CD4-positive, alpha-beta T cell treated with Interleukin-2 at 100 ng/mL for 4 hours (primary cell): ENCODE measurements at places on chromosomes 1 and 21.

DNA sequence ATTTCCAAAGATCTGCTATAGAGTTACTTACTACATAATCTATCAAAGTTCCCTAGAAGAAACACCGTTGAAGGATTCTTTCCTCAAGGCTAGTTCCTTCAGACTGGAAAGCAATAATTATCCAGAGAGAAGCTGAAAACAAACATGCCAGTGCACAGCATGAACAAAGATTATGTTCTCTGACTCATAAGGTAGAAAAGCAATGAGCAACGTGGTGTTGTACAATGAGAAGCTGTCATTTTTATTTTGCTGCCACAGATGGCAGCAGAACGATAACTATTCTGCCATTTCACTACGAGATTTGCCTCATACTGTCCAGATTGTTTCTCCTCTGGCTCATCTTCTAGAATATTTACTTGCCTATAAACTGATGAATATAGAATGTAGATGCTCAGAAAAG lies 10.7 kb downstream of the EXTL2 start:
- no peak for DNase-seq

- DNase-seq: peak; percentile 80
Observed at GRCh38 chr1:234597894-234598293, 12.1 kb downstream of the IRF2BP2 start.

DNA sequence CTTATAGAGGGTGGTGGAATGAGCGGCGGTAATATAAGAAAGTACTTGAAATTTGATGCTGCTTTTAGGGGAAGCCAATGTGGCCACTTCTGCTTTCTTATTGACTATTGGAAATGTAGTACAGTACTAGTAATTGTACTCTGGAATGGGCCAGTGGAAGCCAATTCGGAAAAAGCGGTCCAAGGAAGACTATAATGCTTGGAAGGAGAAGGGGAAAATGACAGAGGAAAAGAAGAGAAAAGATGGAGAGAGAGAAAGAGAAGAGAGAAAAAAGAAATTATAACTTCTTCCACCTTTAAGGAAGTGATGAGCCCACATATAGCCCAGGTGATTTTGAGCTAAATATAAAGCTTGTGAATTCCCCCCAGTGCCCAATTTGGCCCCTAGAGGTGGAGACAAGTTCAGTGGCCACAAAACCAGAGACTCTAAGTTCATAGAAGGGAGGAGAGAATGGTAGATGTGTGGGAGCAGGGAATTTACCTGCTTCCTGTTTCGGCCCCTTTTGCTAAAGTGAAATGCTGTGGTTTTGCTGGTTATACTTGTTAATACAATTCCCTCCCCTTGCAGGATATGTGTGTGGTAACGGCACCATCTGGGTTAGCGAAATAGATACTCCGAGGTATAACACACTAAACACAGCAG lies 35.7 kb upstream of the DUSP10 start:
- DNase-seq: peak; percentile 76

DNA sequence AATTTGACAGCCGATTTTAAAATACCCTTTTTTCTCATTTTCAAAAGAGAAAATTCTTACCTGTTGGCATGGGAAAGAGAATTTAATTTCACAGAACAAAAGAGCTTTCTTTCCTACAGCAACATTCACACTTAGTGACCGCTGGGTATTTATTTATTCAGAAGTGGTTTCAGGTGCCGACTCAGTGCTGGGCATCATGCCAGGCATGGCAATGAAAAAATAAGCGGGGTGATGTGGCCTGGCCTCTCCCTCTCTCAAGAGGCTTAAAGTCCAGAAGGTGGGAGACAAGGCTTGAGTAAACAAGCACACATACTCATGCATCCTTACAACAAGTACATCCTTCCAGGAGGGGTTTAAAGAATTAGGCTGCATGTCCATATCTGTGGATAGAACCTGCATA lies 4.1 kb upstream of the PCP4 start:
- DNase-seq: no peak

GRCh38 chr1:101051688-101052638 lies 26.4 kb upstream of the DPH5 start:
- DNase-seq: no peak
